ENCODE measurements at places on chromosomes 12 and 14. TPM values are rescaled to one million over a fixed set of nuclear protein-coding genes. Genes with fewer than 3 reads are reported as not detected.

DNA sequence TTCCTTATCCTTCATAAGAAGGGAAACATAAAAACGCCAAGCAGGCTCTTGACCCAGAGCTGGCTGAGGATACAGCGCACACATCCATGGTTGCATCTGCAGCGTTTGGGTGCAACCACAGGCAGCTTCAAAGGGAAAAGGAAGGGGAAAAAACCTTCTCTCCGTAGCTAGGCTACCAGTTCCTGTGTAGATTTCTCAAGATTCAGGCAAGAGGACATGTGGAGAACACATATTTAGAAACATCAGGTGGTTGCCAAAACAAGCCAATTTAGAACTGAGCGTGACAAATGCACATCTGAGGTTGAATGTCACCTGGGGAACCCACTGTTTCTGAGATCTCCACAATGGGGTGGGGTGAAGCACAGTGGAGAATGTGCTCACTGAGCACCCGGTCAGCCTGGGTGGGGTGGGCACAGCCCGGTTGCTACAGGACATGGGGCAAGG, 78.3 kb upstream of the BDKRB2 start:
- peak; percentile 58 for DNase-seq

DNA sequence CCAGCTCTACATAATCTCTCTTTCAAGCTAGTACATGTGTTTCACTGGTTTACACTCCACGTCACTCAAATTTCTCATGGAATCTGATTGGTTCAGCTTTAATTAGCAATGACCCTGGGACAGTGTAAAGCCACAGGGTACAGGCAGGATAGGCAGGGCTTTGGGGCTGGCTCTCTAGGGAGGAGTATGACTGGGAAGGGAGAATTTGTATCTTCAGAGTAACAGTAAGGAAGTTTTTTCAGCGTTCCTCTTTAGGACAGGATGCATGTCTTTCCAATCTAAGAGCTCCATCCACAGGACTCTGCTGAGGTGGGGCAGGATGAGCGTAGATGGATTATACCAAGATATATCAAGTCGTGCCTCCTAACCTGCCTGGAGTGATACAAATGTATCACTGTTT, 112.0 kb upstream of the CLEC14A start:
- no peak for DNase-seq

GRCh38 chr12:82130762-82131161, 227.4 kb downstream of the CCDC59 start:
- no peak for DNase-seq

Gene HOXC11
- total RNA-seq: not detected

- DNase-seq: peak; percentile 93
These were observed 2.8 kb downstream of the GLI1 start for GRCh38 chr12:57462251-57462911.

- DNase-seq: peak; percentile 56
These were observed 128.0 kb downstream of the KCNA5 start for GRCh38 chr12:5171701-5172100.

GRCh38 chr12:40953076-40953475, 235.0 kb upstream of the PDZRN4 start:
- DNase-seq: no peak

DNA sequence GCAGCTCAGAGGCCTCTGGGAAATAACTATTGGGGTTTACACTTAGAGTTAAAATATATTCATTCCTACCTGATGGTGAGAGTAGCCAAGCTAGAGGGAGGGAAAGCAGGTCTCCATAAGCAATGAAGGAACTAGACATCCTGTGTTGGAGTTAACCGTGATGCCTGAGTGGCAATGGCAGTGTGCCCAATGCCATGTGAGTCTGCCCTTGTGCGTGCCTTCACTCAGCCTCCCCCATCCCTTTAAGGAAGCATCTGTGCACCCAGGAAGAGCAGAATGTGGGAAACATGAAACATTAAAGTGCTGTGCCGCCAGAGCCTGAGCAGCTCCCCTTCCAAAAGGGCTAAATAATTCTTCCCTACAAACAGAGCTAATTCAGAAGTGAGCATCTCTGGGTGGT, 76.3 kb downstream of the COX16 start:
- no peak for DNase-seq

Gene PPFIA2
- 1.5 TPM for total RNA-seq

DNA sequence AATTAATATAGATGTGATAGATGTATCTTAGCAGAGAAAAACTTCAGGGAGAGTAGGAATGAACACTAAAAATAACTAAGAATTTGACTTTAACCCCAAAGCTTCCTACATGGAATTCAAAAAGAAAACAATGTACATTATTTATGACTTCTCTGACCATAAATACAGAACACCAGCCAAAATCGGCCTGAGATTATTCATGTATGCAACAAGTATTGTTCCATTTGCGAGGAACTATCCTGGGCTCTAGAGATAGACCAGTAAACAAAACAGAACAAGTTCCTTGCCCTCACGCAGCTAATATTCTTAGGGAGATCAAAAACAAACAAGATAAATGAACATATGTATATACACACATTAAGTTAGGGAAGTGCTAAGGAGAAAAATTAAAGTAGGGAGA, 432.3 kb upstream of the SOX5 start:
- no peak for DNase-seq

DNA sequence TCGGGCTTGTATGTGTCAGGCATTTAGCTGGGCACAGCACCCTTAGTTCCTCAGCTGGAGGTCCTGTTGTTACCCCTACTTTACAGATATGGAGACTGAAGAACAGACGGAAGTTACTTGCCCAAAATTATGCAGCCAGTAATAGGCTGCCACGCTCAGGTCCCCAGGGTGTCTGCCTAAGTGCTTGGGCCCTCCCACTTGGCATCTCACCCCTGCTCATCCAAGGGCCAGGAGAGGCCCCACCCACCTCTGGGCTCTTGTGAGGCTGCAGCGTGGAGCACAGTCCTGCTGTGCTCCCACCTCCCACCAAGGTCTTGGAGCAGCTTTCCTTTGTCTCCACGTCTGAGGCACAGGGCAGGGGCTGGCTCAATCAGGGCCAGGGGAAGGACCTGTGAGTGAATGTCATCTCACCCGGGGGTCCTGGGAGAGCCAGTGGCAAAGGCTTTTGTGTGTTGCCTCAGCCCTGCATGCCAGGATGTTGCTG, 64.6 kb downstream of the BEGAIN start:
- no peak for DNase-seq

Gene GLT1D1
- 7.0 TPM for total RNA-seq

GRCh38 chr14:33475623-33476022, 475.3 kb downstream of the EGLN3 start:
- peak; percentile 47 for DNase-seq

Gene HCAR3
- 10.4 TPM for total RNA-seq

- no peak for DNase-seq
These were observed 10.7 kb downstream of the VDR start for GRCh38 chr12:47894068-47894467.

DNA sequence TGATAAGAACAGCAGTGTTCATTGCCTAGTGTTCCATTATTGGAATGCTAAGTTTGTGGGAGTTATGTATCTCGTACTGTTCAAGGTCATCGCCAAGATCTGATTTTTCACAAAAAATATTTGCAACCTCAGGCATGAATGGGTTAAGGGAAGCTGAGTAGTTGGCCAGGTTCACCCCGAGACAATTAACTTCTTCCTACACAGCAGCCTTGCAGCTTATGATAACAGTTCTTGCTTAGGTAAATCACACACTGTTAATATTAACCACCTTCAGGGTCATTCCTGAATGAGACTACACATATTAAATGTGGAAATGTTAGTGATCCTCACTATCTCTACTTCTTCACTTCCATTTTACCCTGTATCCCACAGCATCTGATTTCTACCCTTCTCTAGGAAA, 18.0 kb downstream of the FKBP11 start:
- DNase-seq: no peak

- no peak for DNase-seq
These were observed 16.6 kb downstream of the ADGRD1 start for GRCh38 chr12:130970165-130970907.

GRCh38 chr12:124356221-124356620, 61.3 kb downstream of the RFLNA start:
- no peak for DNase-seq
